ENCODE measurements at places on chromosomes 6 and 20. TPM values are rescaled to one million over a fixed set of nuclear protein-coding genes. Genes with fewer than 3 reads are reported as not detected.

The IL17A gene
- total RNA-seq: not detected

The CST5 gene
- total RNA-seq: not detected

The TAGAP gene
- 2.5 TPM for total RNA-seq

The TPD52L2 gene
- 53.7 TPM for total RNA-seq

The ZFP57 gene
- not detected for total RNA-seq

GRCh38 chr6:161418463-161418945 lies 144.6 kb upstream of the AGPAT4 start:
- DNase-seq: peak; percentile 81

- no peak for DNase-seq
Observed at GRCh38 chr20:40390654-40391053, 298.4 kb downstream of the MAFB start.

- DNase-seq: no peak
Observed at GRCh38 chr6:27237089-27237803, 10.3 kb upstream of the PRSS16 start.

DNA sequence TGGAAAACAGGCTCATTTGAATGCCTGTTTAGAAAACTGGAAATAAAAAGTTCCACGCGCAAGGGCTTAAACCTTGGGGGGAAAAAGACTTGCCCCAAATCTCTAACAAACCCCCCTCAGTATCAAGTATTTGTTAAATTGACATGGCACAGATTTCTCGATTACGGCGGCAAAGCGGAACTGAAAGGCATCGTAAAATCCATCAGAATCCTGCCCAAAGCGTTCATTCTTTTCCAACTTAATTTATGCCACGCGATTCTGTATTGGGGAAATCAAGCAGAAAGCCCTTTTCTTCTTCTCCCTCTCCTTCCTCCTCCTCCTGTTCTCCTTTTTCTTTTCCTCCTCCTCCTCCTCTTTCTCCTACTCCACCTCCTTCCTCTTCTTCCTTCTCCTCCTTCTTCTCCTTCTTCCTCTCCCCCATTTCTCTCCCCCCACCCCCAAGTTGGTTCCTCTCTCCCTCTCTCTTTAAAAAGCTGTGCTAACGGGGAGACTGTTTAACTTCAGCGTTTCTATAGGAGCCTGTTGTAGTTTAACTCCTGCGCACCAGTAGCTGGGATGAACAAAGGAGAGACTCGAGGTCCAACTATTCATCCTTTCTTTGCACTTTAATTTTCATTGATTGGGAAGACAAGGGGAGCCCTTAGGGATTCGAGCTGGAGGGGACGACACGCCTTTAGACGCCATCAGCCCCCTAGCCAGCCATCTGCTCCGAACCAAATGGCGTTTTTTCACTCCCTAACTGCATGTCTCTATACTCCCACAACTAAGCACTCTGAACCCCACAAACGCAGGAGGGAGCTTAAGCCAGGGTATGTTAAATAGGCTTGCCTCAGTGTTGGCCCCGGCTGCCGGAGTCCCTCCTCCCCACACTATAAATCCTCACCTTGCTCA lies 2.7 kb upstream of the DLL1 start:
- no peak for DNase-seq

- no peak for DNase-seq
Observed at GRCh38 chr20:2902818-2903217, 29.5 kb downstream of the PTPRA start.

DNA sequence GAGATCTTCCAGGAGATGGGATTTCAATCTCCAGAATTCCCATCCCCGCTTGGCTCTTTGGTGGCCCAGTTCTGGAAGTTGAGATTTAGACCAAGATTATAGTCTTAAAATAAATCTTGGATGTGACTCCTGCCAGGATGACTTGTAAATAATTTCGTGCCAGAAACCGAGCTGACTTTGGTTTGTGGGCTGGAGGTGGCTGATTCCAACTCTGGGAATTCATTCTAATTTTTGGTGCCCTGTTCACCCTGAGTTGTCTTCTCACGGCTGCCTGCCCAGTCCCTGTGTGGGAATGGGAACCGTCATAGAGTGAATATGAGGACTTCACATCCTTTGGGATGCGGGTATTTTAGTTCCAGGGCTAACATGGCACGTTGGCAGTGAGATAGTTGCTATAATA lies 64.8 kb downstream of the JARID2 start:
- no peak for DNase-seq

DNA sequence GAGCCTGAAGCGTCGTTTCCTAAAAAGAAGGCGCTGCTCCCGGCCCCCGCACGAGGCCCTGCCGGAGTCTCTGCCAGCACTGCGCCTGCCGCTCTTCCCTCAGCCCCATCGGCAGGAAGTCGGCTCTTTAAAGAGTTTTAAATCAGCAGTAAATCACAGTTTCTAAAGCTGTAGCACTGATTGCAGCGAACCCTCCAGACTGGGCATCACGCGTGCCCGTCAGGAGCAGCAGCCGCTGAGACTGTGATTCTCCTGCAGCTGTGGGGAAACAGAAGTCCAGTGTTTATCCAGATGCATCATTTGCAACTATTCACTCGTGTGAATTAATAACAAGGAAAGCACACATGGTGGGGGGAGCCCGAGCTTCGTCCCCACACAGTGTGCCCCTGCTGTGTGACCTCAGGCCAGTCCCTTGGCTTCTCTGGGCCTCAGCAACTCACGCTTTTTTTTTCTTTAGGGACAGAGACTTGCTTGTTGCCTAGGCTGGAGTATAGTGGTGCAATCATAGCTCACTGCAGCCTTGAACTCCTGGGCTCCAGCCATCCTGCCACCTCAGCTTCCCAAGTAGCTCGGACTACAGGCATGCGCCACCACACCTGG lies 28.3 kb downstream of the DLL1 start:
- no peak for DNase-seq

DNA sequence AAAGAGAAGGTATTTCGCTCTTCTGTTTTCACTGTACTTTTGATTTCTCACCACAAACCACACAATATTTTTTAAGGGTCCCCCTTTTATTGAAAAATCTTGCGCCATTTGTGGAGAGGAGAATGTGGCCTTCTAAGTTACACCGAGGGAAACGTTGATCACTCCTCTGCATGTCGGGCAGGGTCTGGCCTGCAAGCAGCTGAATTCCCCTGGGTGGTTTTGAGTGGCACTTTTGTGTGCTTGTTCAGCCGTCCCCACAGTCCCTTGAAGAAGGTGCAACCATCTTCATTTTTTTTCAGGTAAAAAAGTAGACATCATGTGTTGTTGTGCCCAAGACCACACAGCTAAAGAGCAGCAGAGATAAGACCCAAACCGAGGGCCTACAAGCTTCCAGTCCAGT lies 6.1 kb downstream of the GPR31 start:
- DNase-seq: no peak

Data from urinary bladder (tissue), 4 donors.